ENCODE measurements at places on chromosomes 12 and 14. TPM values are rescaled to one million over a fixed set of nuclear protein-coding genes. Genes with fewer than 3 reads are reported as not detected.

DNA sequence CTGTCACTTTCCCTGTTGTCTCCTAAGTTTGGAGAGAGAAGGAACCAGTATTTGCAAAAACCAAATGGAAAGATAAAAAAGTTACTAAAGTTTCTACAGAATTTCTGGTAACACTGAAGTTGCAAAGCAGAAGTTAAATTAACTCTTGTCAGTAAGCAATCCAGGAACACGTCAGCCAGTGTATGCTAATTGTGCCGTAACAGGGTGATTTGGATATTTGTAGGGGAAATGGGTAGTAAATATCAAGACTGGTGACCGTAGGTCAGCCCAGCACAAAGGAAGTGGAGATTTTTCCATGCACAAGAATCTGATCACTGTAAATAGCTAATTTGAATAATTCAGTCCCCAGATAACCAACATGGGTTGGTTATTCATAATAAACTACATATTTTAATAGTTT, 2.3 kb downstream of the CDKN1B start:
- DNase-seq, result peak; percentile 40

OAS3 gene
- total RNA-seq, result 2.6 TPM

RNASE11 gene
- total RNA-seq, result not detected

DNA sequence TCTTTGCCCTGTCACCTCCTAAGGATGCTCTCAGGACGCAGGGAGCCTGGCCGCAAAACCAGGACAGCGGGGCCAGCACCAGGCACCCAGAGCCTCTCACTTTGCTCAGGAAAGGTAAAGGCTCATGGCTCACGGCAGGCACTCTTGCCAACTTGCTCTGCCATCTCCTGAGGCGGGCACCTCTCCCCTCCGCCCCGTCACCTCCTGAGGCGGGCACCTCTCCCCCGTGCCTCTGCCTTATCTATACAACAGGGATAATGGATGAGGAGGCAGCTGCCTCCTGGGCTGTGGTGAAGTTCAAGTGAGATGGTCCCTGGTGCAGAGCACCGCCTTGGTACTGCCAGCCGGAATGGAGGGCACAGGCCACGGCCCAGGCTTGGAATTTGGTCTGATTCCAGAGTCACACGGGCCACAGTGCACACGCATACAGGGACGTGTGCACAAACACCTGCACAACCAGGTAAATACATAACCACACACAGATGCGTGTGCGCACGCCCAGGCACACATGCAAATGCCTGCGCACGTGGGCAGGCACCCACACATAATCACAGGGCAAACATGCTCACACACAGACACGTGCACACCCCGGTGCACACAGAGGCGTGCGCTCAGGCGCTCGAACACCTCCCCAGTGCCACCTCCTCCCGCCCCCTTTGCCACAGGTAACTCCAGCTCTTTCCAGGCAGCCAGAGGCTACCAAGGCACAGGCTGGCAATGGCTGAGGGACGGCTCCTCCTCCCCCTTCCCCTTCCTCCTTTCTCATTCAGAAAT, 11.6 kb downstream of the DEGS2 start:
- DNase-seq, result no peak

ISCU gene
- total RNA-seq, result 313 TPM

DNA sequence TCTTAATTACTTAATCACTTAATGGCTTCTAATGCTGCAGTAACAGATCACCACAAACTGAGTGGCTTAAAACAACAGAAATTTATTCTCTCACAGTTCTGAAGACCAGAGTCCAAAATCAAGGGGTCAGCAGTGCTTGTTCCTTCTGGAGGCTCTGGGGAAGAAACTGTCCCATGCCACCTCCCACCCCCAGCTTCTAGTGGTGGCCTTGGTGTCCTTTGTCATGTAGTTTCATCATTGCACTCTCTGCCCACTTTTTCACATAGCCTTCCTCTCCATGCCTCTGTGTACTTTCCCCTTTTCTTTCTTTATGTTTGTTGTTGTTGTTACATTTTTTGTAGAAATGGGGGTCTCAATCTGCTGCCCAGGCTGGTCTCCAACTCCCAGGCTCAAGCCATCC, 16.1 kb upstream of the UBC start:
- no peak for DNase-seq

PPFIBP1 gene
- total RNA-seq, result 93.0 TPM

Data from fibroblast of lung (primary cell).